ENCODE measurements at places on chromosomes 5 and 9. TPM values are rescaled to one million over a fixed set of nuclear protein-coding genes. Genes with fewer than 3 reads are reported as not detected.

ACSL6 gene
- total RNA-seq, result 2.5 TPM

TSSK1B gene
- not detected for total RNA-seq

SLC36A2 gene
- total RNA-seq, result 3.1 TPM

NR5A1 gene
- not detected for total RNA-seq

SHB gene
- total RNA-seq, result 10.2 TPM

EMB gene
- total RNA-seq, result 7.9 TPM

- no peak for DNase-seq
These were observed at the start of gene HAVCR2 for GRCh38 chr5:157108976-157109375. Gene HAVCR2 (minus strand): TSS chr5:157109044. CDS start chr5:157108983, 61 bp downstream.

DNA sequence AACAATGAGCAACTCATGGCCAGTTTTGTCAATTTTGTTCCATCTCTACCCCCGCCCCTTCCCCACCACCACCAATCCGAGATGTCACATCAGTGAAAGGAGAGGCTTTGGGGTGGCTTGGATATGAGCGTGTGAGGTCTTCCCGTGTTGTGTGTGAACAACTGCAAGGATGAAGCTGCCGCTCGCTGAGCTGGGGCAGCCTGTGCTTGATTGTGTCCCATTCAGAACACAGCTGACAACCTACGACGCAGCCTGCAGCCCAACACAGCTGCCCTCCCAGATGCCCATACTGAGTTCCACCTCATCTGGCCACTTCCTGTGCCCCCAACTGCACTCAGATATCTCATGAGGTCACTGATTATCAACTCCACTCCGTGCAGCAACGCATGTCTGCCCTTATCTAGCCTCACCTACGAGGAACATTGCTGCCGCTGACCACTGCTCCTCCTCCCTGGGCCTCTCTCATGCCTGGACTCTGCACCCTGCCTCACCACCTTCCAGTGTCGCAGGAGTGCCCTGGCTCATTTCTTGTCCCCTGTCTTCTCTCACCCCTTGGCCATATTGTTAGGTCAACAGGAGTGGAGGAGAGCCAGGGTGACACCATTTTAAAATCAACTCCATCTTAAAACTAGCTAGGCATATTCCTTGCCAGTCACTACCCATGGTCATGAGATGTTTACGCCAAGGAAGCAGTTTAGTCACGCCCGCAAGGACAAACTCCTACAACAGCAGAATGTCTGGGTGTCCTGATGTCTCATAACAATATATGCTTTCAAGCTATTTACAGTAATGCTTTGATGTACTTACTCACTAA is 7.3 kb upstream of the IL4 start:
- no peak for DNase-seq

- peak; percentile 47 for DNase-seq
These were observed 437.0 kb upstream of the TRPC7 start for GRCh38 chr5:136802383-136802782.

GRCh38 chr5:150304481-150305081 is 1.9 kb upstream of the ARSI start:
- DNase-seq, result no peak

GRCh38 chr9:115211413-115212124 is 93.6 kb upstream of the TNC start:
- peak; percentile 36 for DNase-seq

DNA sequence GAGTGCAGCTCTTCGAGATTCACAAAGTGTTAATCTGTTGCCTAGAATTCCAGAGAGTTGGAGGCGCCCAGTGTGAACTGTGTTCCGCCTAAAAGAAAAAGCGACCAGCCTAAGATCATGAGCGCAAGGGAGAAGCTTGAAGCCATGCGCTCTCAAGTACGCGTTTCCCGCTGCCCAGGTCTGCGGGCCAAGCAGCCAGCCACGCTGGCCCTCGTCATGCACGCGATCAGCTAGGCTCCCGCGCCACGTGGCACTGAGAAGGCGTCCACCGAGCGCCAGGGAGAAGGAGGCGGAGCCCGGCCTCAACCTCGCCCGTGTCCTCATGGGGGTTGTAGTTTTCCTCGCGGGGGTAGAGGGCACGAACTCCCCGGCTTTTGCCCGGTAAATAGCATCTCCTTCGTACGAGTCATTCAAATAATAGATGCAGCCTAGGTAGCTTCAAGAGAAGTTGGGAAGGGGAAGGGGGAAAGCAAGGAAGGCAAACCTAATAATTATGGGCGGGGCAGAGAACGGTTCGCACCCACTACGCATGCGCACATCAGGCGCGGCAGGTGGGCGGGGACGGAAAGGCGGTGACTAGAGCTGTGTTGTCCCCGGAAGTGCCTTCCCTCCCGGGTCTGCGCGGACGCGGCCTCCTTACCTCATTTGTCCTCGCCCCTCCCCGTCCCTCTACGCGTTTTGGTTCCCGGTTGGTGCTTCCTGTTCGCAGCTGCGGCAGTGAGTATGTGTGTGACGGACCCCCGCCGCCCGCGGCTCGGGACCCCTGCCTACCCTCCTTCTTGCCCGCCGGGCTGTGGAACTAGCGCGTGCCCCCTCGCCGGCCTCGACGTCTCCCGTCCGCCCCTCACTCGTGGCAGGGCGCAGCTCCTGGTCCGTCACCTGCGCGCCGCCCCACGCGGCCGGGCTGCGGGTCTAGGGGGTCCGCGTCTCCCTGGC is at the start of gene ZCCHC7:
Gene ZCCHC7 (plus strand): TSS at position 668 of the 936 bp plus-strand sequence.
- DNase-seq, result peak; percentile 99

GRCh38 chr9:35908504-35909125 is 675 bp upstream of the SPAAR start:
- DNase-seq, result peak; percentile 54

GRCh38 chr5:80283360-80283759 is 27.5 kb upstream of the SERINC5 start:
- DNase-seq, result no peak

GRCh38 chr5:31730139-31730538 is 91.2 kb downstream of the PDZD2 start:
- DNase-seq, result no peak

GRCh38 chr9:83956086-83956435 is 24.0 kb downstream of the HNRNPK start:
- DNase-seq, result no peak

DNA sequence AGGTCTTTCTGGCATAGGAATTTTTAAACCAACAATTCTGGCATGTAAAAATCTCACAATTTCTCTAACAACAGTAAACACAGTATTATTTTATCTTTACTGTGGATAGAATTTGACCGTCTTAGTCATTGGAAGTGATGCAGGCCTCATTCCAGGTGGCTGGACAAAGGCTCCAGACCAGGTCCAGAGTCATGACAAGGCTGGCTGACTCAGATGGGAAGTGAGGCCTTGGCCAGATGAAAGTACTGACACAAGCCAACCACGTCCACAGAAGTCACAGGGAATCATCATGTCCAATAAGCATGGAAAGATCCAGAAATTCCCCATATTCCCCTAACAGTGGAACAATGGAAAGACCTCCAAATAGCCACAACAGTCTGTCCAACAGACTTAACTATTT is 12.4 kb downstream of the SPOCK1 start:
- DNase-seq, result no peak

- DNase-seq, result no peak
These were observed 198.9 kb downstream of the ENC1 start for GRCh38 chr5:74441616-74442015.

GRCh38 chr9:127780126-127780885 is 1.8 kb upstream of the SH2D3C start:
- DNase-seq, result no peak

GRCh38 chr5:95810305-95811125 is 12.0 kb downstream of the GLRX start:
- DNase-seq, result no peak

- DNase-seq, result no peak
These were observed 47.7 kb downstream of the SRFBP1 start for GRCh38 chr5:122009436-122009835.

GRCh38 chr5:133944263-133945185 is 23.9 kb downstream of the C5orf15 start:
- peak; percentile 72 for DNase-seq

- no peak for DNase-seq
These were observed 735.9 kb upstream of the NUDT12 start for GRCh38 chr5:104298518-104298917.

DNA sequence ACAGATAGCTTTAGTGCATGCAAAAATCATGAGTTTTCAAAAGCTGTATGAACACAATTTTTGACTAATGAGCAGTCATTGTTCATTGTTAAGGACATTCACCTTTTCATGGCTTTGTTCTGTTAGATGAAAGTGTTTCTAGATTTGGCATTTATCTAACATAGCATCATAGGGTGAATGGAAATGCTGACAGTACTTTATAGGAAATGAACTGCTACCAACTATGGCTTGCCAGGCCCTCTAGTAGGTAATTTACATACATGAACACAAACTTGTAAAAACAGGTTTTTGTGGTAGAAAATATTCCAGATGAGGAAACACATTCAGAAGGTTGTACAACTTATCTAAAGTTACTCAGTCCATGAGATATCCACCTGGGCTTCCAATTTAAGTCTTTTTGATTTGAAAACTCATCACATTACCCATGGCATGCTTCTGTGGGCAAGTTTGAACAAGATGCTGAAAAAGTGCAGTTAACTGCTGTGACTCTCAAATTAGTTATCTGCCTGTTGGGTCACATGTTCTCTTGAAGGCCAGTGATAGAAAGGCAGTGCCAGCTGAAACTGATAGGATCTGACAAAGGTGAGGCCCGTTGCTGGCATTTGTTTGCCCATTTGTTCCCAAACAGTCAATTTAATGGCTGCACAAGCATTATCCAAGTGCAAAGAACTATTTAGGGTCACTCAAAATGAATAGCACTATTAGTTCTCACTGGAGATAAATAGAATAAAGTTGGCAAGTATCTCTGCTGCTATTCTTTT is 399.1 kb downstream of the MAN2A1 start:
- DNase-seq, result no peak

GRCh38 chr5:60334281-60334713 is 365.7 kb downstream of the DEPDC1B start:
- no peak for DNase-seq

DNA sequence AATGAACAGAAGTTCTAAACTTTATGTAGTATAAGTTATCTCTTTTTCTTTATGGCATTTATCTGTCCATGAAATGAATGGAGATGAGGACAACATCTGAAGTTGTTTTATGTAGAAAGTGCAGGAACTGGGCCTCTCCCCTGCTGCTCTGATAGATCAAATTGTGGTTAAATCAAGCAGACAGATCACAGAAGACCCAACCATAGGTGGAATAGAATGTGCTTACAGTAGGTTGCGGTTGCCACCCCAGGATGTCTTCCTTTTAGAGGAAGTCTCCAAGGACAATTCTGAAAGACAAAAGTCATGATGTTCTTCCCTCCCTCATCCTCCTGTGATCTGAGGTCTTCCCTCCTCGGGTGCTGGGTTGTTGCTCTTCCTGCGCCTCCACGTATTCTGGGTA is 12.9 kb downstream of the RASGRF2 start:
- no peak for DNase-seq

GRCh38 chr9:93984860-93985259 is 29.7 kb upstream of the BARX1 start:
- DNase-seq, result no peak

All from tongue (tissue), 3 donors.